ENCODE measurements at places on chromosomes 12 and 14. TPM values are rescaled to one million over a fixed set of nuclear protein-coding genes. Genes with fewer than 3 reads are reported as not detected.

The AQP2 gene
- not detected for total RNA-seq

GRCh38 chr14:104975481-104976197, 2.5 kb downstream of the AHNAK2 start:
- no peak for DNase-seq

DNA sequence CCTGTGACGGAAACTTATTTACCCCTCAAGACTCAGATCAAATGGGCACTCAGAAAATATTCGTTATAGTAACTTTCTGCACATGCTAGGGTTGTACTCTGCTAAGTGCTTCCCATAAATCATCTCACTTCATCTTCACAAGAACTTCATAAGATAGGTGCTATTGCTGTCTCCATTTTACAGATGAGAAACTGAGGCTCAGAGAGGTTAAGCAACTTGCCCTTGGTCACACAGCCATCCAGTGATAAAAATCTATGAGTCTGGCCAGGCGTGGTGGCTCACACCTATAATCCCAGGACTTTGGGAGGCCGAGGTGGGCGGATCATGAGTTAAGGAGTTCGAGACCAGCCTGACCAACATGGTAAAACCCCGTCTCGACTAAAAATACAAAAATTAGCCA, 33.2 kb upstream of the LHX5 start:
- no peak for DNase-seq

GRCh38 chr14:94100847-94101246, 9.7 kb upstream of the IFI27 start:
- peak; percentile 83 for DNase-seq

- DNase-seq = no peak
Measured at GRCh38 chr12:86911973-86912372, 655.8 kb upstream of the MGAT4C start.

The SLCO1A2 gene
- not detected for total RNA-seq

DNA sequence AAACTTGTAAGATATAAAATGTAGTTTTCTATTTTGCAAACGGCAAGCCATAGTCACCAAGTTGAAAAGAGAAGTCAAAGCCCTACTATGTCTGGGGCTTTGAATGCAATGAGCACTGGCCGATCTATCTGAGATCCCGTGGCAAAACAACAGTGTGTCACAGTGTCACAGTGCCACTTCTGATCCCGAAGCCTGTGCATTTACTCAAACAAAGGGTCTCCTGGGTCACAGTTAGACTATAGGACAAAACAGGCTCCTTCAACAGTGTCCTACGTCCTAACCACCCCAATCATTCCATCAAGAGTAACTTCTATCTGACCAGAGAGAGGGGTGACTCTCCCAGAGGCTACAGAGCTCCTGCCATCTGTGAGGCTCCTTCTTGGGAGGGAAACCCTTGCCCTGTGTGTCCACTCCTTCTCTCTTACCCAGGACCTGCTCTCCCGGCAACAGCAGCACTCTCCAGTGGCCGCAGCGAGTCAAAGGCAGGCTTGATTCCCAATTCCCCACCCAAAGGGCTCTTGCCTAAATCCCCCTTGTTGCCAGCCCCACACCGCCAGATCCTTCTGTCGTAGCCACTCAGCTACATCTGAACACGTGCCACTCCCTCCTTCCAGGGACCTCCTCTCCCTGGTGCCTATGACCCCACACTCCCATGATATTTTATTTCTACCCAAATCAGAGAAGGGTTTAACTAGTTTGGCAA, 14.0 kb upstream of the SELPLG start:
- no peak for DNase-seq

DNA sequence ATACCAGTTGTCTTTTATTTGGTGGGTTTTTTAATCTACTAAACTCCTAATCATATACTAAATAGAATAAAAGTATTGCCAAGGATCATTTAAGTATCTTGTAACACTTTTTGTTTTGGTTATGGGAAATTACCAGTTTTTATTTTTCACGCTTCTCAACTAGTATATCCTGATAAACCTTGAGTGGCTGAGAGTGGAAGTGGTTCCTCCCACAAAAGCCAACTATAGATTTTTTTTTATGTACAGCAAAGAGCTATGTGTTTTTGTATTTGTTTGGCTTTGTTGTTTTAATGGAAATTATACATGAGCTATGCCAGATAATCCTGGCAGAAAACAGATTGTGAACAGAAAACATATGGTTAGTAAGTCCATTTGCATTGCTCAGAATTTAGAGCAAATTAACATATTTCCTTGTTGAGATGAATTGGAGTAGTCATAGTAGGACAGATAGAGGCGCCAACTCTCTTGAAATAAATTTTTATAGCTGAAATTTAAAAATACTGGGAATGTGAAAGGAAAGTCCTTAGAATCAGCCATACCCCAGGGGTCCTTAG, 60.9 kb upstream of the PSMA6 start:
- no peak for DNase-seq

DNA sequence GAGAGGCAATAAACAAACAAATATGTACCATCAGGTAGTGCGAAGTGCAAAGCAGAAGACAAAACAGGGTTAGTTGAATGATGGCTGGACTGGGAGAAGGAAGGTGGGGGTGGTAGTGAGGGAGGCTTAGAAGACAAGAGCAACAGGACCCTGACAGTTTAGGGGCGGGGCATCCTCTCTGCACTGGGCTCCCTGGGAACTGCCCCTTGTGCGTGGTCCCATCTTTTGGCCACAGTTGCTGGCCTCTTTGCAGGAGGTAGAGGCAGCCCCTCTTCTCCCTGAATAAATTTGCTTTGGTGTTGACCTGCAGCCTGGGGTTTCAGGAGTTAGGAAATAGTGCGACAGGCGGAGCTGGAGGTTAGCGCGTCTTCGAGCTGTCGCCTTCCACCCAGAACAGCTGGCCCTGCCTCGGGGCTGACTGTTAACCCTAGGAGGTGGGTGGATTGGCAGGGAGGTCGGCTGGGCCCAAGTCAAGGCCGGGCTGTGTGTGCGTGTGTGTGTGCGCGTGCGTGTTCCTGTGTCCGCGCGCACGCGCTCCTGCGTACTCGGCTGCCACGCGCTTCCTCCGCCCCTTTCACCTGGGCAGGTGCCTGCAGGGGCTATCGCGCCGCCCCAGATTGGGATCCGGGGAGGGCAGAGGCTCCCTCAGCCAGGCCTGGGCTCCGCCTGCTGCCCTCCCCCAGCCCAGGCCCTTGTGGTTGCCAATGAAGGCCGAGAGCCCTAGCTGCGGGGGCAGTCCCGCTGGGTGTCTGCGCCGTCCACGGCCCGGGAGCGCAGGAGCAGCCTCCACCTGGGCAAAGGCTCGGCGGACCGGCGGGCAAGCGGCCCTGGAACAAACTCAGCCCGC, 180.8 kb downstream of the ADCK1 start:
- DNase-seq = no peak

DNA sequence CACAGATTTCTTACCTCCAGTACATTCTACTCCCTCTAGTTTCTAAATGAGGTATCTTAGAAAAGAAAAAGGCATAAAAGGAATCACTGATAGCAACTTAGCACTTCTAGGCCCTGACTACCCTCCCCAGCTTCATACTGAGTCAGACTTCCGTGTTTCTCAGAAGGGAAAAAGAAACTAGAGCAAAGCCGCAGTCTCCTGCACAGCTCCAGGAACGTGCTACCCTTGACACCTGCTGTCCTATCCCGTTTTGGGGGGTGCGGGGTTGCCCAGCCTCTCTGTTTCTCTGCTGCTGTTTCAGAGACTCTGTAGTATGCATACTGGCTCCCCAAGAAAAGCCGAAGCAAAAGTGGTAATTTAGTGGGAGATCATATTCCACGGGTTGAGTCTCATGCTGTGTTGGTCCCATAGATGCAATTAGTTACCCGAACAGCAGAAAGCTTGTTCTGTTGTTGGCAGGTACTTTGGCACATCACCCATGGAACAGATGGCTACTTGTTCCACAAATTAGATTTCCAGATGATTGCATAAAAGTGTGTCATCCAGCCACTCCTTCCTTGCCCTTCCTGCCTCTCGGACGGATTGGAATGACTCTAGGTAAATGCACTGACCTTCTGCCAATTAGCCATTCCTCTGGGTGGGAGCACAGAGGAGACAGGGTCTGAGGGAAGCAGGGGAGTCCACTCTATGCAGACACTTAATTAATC, 438.1 kb downstream of the FUT8 start:
- no peak for DNase-seq

DNA sequence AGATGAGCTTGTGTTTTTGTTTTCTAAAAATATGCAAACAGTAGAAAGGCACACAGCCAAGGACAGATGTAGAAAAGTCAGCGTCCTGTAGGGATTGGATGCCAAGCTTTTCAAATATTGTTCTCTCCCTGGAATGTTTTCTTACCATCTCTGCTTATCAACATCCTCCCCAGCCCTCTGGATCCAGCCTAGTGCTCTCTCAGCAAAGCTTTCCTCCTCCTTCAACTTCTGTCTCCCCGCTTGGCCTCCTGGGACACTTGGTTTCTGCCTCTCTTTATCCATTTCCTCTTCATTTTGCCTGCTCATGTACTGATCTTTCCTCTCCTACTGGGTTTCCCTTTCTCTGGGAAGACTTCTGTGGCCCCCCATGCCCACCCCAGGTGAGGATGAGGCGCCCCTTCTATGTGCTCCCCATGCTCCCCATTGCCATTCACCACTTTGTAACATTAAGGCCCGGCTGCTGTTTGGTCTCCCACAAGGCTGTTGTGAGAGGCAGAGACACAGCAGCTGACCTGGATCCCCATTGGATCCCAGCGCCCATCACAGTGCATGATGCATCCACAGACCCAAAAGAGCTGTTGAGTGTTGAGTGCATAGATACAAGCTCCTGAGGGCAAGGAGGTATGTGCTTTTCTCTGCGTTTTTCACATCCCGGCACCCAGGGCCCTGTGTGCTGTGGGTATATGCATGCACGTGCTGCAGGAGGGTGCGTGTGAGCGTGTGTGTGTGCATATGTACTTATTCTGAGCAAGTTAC, 38.2 kb downstream of the EVL start:
- DNase-seq = no peak

Measured in HFFc6 (cell line).